ENCODE measurements at places on chromosomes 4 and X.

DNA sequence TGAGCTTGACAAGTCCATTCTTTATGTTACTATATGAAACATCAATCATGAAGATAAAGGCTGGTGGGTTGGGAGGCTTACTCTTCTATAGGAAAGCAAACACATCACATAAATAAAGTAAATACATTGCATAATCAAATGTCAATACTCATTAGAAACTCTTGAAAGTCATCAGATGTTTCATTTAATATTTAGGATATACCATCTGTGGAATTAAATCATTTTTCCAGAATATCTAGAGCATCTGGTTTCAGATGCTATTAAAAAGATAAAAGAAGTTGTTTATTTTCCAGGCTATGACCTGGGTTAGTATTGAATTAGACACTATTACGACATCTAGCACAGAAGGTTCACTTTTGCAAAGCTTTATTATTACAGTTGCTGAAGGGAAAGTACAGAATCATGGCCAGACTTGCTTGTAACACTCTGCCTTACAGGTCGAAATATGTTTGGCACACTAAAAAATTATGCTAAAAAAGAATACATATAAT, 72.6 kb downstream of the METTL14 start:
- DNase-seq, result no peak

GRCh38 chr4:17309567-17310268, 202.2 kb downstream of the QDPR start:
- DNase-seq, result no peak

GRCh38 chr4:168885400-168885799, 124.7 kb downstream of the CBR4 start:
- no peak for DNase-seq

DNA sequence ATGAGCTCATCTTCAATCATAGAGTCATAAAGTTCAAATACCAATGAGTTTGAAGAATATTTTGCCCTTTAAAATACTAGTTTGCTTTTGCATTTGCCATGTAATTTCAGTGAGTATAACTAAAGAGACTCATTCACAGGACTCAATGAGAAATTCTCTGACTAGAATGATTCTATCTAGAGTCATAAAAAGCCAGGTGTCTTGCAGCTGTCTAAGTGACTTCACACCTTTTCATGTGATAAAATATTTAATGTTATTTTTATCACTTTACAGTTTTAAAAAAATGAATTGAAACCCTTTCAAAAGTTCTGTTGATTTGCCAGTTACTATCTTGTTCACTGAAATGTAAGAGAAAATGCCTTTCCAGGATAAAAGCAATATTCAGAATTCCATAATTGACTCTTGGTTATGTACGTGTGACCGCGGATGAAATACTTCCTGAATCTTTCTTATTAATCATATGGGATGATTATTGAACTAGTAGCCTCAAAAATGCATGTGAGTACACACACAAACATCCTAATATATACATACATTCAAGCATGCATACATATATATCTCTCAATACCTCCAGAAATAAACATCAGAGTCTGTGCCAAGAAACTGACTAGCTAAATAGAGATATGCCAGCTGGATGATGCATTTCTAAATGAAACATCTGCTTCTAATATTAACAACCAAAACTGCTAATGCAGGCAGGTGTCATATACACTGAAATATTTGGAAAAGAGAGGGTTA, 87.0 kb downstream of the GABRB1 start:
- no peak for DNase-seq

- no peak for DNase-seq
Observed at GRCh38 chrX:122504026-122504425, 680.1 kb upstream of the GRIA3 start.

DNA sequence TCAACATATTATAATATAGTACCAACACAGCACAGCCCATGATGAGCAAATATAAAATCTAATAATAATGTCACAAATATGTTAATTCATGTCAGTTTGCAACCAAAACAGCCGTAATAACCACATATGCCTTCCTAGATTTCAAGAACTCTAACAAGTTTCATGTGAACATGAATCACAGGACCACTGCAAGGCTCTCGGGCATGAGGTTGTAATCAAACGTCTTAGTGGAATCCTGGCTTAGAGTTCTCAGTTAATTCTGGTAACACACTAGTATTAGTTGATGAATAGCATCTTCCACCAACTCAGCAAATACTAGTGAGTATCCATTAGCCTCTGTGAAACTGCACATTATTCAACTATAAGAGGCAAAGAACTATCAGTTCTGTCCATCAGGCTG, 379.3 kb upstream of the TENM3 start:
- DNase-seq, result no peak

GRCh38 chr4:54402880-54403480, 173.9 kb downstream of the PDGFRA start:
- DNase-seq, result no peak

DNA sequence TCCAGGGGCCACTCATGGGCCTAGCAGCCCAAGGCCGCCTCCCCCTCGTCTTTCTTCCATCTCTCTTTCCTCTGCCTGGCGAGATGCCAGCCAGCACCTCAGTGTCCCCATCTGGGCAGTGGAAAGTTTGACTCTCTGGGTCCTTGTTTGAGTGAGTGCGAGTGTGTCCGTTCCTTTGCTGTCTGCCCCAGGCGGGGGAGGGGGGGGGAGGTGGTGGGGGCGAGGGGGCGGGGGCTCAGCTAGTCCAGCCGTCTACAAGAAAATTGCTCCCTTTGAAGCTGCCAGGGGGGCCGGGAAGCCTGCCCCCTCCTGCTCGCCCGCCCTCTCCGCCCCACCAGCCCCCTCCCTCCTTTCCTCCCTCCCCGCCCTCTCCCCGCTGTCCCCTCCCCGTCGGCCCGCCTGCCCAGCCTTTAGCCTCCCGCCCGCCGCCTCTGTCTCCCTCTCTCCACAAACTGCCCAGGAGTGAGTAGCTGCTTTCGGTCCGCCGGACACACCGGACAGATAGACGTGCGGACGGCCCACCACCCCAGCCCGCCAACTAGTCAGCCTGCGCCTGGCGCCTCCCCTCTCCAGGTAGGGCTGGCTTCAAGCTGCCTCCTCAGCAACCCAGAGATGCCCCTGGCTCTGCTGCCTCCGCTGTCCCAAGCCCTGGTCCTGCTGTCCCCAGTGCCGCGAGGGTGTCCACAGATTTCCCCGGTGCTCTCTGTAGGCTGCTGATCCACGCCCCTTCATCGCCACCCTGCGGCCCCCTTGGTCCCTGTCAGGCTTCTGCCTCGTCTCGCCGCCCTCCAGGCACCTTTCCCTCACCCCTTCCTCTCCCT, at the start of gene BGN:
Gene BGN, plus strand, starts transcription at position 440 of the 821 bp plus-strand sequence. CDS start 9,652 bp downstream, outside the sequence.
- DNase-seq, result no peak

DNA sequence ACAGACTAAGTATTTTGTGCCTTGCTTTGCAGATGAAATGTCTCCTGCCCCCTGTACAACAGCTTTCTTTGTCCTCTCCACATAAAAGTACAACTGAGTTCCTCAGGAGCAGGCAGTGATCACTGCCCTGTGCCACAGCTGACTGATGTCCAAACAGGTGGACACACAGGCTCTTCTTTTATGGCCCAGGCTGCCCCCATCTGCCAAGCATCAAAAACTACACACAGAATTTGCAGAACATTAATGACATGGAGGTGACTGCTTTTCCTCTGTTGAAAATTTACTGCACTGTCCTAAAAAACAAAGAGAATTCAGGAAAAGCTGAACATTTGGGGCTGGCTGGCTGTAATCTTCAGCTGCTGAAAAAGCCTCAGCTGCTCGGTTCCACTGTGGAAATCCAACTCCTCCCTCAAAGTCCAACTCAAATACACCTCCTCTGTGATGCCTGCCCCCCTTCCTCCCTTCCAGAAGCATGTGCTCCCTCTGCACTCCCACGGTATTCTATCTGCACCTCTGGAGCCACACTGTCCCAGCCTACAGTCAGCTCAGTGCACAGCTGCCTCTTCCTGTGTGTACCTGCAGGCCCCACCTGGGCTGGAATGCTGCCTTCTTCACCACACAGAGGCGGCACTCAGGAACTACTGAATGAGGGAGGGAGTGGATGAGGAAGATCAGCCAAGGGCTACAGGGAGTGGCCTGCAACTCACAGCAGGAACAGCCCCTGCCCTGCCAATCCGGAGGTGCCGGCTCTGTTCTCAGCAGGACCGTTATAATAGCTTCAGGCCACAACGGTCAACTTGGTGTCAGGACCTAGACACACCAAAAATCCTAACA, 10.3 kb downstream of the AFAP1 start:
- DNase-seq, result no peak

DNA sequence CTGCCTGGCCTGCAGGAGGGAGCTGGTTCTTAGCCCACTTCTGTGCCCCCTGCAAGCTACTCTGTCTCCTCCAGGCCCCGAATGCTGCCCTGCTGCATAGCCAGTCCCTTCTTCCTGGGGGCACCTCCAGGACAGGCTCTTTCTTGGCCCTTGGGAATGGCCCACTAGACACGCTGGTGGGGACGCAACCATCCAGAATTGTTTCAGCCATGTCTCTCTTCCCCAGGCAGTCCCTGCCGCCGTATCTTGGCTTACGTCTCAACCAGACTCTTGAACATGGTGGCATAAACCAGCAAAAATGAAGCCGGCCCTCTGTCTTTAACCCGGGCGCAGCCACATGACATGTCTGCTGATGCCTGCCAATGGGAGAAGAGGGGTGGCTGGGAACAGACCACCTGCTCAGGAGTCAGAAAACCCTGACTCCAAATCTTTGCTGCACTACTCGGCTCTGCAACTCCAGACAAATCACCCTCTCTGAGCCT, 9.0 kb downstream of the LRPAP1 start:
- no peak for DNase-seq

DNA sequence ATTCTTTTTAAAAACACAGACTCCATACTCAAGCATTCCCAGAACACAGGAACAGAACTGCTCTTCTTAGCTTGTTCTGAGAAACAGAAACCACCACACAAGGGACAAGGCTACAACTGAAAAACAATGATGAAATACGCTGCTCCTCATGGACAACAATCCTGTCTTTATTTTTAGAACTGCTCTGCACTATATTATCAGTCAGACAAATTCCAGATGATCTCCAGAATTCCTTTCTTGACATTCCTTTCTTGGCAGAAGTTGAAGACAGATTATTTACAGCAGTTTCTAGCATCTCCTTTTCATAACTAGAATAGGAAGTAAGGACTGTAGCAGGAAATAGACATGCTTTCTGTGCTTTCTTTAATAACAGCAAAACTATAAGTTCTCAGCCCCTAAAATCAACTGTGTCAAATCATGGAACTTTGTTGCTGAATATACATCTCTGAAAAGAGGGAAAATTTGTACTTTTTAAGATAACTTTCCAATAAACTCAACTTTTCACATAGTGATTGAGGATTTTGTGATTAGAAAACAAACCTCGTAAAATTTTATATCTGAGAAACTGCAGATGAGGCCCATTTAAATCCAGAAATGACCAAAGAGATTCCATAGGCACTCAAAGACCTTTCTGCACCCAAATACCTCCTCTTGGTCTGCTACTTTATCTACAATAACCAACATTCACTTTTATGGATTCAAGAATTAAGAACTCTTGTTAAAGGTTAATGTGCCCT, 35.9 kb downstream of the ANTXR2 start:
- DNase-seq, result no peak

GRCh38 chr4:27000122-27000521, 139.5 kb downstream of the STIM2 start:
- no peak for DNase-seq

GRCh38 chr4:66837279-66837922, 707.9 kb downstream of the CENPC start:
- DNase-seq, result no peak

- no peak for DNase-seq
Observed at GRCh38 chr4:182343453-182343852, 100.3 kb downstream of the TENM3 start.

GRCh38 chr4:183342541-183343533, 20.6 kb upstream of the CLDN24 start:
- DNase-seq, result no peak

GRCh38 chrX:113297437-113297836, 456.8 kb upstream of the AMOT start:
- DNase-seq, result no peak

GRCh38 chr4:82613121-82613520, 51.3 kb upstream of the TMEM150C start:
- DNase-seq, result no peak

DNA sequence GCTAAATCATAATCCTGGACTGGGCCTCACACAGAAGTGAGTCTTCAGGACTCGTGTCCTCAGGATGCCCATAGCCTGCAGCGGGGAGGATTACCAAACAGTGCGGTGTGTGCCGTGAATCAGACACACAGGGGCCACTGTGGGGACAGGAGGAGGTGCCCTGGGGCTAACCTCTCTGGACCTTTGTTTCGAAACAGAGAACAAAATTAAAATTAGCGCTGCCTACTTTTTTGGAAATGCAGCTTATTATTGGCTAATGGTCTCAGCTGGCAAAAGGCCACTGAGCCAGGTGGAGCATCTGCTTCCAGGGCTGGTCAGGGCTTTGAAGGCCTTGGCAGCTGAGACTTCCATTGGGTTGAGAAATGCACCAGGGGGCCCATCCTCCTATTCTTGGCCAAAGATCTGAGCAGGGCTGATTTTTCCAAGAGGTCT, 236.2 kb downstream of the EVC2 start:
- DNase-seq, result no peak

- no peak for DNase-seq
Observed at GRCh38 chrX:46333550-46333949, 211.7 kb downstream of the ZNF674 start.

DNA sequence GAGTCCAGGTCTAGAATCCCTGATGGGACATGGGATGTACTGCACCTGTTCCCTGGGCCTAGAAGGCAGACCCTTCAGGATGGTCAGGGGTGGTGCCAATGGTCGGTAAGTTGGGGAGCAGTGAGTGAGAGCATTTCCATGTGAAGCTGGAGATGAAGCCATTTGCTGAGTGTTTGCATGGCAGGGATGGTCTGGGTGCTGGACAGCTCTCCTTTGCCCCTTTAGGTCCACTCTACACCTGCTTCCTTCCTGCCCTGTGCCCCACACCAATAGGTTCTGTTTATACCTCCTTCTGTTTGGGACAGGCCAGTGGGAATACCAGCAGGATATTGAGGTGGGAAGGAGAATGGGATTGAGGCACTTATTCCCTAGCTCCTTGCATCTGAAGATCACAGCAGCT, 181.3 kb downstream of the STK32B start:
- DNase-seq, result no peak

- DNase-seq, result no peak
Observed at GRCh38 chr4:42151568-42152506, 618 bp downstream of the BEND4 start.

DNA sequence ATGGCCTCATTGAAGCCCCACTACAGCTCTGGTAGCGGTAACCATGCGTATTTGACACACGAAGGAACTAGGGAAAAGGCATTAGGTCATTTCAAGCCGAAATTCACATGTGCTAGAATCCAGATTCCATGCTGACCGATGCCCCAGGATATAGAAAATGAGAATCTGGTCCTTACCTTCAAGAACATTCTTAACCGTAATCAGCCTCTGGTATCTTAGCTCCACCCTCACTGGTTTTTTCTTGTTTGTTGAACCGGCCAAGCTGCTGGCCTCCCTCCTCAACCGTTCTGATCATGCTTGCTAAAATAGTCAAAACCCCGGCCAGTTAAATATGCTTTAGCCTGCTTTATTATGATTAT, 876 bp downstream of the HPRT1 start:
- DNase-seq, result no peak

- DNase-seq, result no peak
Observed at GRCh38 chr4:159443975-159444374, 341.1 kb downstream of the RAPGEF2 start.
